ENCODE measurements at places on chromosomes 7 and 10.

GRCh38 chr7:17402628-17403278 is 104.3 kb downstream of the AHR start:
- no peak for DNase-seq

GRCh38 chr10:99364125-99364524 is 35.0 kb downstream of the CNNM1 start:
- no peak for DNase-seq

GRCh38 chr7:216360-217300 is 24.3 kb downstream of the FAM20C start:
- no peak for DNase-seq

- peak; percentile 76 for DNase-seq
Observed at GRCh38 chr7:120725376-120726039, 132.4 kb downstream of the TSPAN12 start.

- DNase-seq, result no peak
Observed at GRCh38 chr7:104951546-104951945, 62.5 kb upstream of the KMT2E start.

- no peak for DNase-seq
Observed at GRCh38 chr10:30559180-30559579, 70.4 kb downstream of the LYZL2 start.

GRCh38 chr10:103666087-103666761 is 172.7 kb downstream of the NEURL1 start:
- no peak for DNase-seq

DNA sequence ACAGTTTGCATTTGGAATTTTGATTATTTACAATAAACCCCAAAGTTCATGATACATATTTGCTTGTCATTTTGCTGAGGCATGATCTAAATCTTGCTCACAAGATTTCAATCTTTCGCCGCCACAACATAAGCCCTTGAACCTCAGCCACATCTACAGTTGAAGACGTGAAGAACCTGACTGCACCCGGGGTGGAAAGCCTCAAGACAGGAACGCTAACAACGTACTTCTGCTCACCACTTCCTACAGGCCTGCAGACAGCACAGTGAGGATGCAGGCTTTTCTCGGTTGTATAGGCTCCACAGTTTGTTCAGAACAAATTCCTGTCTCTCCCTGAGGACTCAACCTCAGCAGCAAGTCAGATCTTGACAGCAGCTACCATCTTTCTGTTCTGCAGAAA is 393.8 kb upstream of the PRKCQ start:
- no peak for DNase-seq

DNA sequence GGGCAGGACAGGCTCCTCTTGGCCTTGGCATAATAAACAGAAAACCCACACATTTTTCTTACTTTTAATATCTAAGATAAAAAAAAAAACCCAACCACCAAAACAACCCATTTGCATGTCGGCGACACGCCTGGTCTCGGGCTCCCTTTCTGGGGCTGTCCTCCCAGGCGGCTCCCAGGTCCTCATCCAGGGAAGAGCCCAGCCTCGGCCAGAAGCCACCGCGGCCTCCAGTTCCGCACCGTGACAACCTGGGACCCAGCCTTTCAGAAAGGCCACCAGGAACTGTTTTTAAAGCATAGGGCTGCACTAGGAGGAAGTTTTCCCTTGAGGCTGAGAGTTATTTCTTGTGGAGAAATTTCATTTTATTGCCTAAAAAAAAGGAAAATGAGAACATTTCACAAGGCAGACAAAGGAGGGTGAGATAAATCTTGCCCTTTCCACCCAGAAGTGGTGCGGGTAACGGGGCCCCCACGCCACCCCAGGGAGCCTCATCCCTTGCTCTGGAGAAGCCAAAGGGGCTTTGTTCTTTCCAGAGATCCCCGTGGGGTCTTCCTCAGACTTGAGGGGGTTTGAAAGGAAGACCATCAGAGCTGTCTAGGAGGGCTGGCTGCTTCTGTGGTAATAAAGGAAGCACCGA is 39.2 kb upstream of the MKRN1 start:
- DNase-seq, result no peak

DNA sequence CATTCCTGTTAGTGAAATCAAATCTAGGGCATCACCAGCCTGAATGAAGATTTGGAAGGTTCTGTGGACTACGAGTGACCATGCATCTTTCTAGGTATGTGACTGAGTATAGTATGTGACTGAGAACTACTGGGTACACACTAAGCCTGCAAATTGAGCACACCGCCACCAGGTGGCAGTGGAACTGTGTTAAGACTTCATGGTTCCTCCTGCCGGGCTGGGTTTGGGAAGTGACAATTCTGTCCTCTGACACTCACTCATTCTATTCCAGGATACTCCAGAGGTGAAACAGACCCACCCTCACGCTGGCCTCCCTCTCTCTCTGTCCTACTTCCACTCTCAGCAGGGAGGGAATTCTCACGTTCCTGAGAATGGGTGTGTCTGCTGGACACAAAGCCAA is 84.0 kb upstream of the TMEM248 start:
- DNase-seq, result peak; percentile 45

- DNase-seq, result peak; percentile 48
Observed at GRCh38 chr10:71268247-71268691, 50.8 kb upstream of the SLC29A3 start.

GRCh38 chr10:74282151-74282847 is 131.3 kb downstream of the ADK start:
- no peak for DNase-seq

DNA sequence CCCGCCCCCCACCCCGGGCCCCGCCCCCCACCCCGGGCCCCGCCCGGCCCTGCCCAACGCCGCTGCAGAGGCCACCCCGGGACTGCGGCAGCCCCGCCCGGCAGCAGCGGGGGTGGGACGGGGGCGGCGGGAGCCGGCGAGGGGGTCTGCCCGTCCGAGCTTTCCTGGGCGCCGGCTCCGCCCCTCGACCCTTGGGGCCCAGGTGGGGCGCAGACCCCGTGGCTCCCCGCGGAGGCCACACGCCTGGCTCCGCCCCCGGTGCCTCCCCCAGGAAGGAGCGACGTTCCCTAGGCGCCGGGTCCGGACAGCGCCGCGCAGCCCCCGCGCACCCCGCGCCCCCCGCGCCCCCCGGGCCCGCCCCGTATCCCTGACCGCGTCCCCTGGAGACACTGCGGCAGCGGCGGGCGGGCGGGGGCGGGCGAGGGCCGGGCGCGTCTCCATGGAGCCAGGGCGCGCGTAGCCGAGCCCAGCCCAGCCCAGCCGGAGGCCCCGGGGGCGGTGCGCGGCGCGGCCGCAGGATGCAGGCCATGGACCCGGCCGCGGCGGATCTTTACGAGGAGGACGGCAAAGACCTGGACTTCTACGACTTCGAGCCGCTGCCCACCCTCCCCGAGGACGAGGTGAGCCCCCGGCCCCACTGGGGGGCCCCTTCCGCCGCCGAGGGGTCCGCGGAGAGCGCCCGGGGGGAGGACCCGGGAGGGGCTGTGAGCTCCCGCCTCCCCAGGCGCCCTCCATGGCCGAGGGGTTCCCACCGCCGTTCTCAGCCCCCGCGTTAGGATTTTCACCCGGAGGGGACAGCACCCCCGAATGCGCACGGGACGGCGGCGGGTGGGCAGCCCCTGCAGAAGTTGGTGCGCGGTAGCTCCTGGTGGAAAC is at the start of gene KNDC1:
Gene KNDC1, plus strand, starts transcription at position 270 of the 876 bp plus-strand sequence. Its CDS starts 249 bp downstream, at position 519.
- no peak for DNase-seq

GRCh38 chr10:90199093-90199492 is 497.7 kb downstream of the KIF20B start:
- DNase-seq, result no peak

- no peak for DNase-seq
Observed at GRCh38 chr7:116679500-116679899, 7.5 kb downstream of the MET start.

DNA sequence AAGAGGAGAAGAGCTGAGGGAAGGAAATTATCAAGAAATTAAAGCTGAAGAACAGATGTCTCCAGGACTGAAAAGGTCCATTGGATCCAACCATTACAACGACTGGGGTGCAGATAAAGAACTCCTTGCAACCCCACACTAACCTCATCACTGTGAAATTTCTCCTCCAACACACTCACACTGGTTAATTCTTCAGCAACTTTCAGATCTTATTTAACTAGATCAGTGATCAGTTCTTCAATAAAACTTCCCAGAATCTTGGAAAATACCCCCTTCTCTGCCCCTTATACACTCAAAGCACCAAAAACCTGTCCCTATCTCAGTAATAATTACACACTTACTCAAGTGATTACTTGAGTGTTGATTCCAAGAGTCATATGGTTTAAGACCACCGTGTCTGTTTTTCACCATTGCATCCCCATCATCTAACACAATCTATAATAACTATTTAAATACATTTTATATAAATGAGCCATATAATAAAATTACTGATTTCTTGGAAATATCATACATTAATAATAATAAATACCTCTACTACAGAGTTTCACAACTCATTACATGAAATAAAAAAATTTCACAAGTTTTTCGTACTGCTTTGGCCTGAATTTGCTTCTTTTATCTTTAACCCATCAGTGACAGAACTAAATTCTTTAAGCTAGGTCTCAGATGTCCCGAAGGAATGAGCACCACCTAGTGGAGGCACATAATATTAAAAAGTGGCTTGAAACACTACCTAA is 123.7 kb downstream of the MPP7 start:
- DNase-seq, result peak; percentile 4

DNA sequence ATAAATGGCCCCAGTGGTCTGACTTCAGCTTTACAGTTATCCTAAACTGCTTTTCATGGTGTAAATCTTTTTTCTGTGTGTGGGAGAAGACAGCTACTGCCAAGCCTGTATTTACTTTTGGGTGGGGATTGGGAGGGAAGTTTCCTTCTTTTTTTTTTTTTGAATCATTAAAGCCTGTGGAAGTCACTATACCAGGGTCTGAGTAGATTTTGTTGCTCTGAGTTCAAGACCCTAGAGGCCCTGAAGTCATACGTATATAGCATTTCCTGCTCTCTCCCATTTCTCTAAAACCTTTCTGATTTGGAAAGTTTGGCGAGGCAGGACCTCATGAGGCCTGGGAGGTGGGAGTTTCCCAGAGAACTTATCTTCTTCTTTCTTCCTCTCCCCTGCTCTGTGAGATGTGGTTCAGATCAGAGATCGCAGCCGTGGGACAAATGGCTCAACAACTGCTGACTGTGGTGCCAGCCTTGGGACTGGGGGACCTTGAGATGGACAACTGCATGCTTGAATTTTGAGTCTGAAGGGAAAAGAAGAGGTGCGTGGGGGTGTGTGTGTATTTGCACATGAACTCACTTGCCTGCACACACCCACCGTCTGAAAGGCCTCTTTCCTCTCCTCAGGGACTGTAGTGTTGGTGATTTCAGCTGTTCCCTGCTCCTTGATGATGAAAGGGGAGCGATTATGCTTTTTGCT is 18.1 kb downstream of the LRMDA start:
- DNase-seq, result no peak

GRCh38 chr7:24863626-24864025 is 106.4 kb upstream of the GSDME start:
- no peak for DNase-seq

DNA sequence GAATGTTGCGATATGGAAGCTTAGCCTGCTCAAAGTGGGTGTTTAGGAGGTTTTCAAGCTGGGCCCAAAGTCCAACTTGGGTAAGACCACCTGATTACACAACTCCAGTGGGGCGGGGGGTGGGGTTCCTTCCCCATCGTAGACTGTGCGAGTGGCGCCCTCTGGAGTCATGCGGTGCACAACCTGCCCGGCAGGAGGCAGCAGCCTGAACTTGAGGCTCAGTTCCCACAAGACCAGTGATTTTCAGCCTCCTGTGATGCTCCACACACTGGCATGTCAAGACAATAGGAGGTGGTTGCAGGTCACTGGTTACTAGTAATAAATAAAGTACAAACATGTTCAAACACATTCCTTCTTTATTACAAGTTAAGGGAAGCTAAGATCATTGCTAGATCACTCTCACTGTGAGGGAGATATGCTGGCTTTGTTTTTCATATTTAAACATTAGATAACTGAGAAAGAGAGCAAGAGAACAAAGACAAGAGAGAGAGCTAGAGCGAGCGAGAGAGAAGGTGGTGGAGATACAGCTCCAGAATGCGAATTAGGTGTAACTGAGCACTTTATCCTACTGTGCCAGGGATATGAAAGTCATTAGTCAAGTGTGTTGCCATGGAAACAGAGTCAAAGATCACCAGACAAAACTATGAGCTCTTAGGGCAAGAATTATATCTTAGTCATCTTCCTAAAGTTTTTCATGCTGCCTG is 97.4 kb upstream of the BMPER start:
- no peak for DNase-seq

GRCh38 chr10:87636313-87636915 is 23.3 kb upstream of the PAPSS2 start:
- DNase-seq, result no peak

- DNase-seq, result no peak
Observed at GRCh38 chr7:39536951-39537350, 29.3 kb upstream of the YAE1 start.

DNA sequence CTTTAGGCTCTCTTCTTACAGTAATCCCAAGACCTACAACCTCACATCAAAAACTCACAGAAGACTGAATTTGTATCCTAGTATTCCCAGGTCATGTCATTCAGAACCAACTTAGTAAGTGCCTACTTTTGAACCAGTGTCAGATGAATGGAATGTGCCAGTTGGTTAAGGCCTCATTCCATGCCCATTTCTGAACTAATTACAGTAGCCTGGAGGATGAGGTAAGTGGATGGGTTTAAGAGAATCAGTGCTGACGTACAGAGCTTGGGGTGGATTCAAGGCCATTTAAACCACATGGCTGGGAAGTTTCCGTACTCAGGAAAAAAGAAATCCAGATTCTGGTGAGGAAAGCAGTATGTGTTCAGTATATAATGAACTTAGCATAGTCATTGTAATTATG is 21.9 kb upstream of the FOXP2 start:
- DNase-seq, result no peak

GRCh38 chr7:30369879-30370278 is 85.5 kb downstream of the ZNRF2 start:
- no peak for DNase-seq

- DNase-seq, result no peak
Observed at GRCh38 chr7:92854501-92855238, 18.3 kb upstream of the CDK6 start.

- DNase-seq, result no peak
Observed at GRCh38 chr10:23643111-23643780, 204.4 kb downstream of the OTUD1 start.

GRCh38 chr7:107609811-107610261 is 29.8 kb downstream of the BCAP29 start:
- peak; percentile 12 for DNase-seq

GRCh38 chr7:46283852-46284251 is 362.8 kb upstream of the IGFBP3 start:
- DNase-seq, result no peak

GRCh38 chr7:156558198-156558597 is 82.4 kb upstream of the RNF32 start:
- DNase-seq, result no peak

DNA sequence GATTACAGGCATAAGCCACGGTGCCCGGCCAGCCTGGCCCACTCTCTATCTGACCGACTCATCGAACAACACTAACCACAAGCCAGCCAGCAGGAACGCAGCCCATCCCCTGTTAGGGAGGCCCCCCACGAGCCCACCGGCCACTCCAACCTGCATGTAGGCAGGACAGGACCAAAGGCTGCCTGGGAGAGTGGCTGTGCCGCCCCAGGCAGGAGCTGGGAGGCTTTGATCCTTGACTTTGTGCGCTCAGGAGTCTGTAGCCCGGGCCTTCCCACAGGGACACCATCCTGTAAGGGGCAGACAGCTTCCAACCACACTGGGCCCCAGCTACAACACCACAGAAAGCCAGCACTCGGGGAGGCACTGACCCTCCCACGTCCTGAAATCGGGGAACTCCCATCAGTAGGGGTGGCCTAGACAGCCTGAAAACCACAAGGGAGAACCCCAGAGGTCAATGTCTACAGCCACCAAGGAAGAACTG is 29.4 kb downstream of the GRID1 start:
- no peak for DNase-seq
